ENCODE measurements at places on chromosomes 2 and 18.

GRCh38 chr2:26905341-26906198 lies 57.6 kb downstream of the DPYSL5 start:
- DNase-seq, result no peak

DNA sequence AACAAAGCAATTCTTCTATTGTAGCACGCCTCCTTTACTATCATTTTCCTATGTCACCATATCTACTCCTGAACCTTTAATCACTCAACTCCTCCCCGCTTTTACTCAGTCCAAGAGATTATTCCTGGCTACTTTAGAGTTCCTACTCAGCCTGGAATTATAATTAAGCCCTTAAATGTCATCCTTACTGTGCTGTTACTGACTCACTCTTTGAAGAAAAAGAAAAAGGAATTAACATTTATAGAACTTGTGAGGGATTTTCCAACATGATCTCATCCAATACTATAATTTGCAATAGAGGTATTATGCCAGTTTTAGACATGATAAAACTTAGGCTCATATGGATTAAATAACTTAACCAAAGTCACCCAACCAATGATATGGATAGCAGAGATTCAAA lies 61.7 kb downstream of the CCDC88A start:
- DNase-seq, result peak; percentile 86

- DNase-seq, result no peak
Observed at GRCh38 chr2:34105006-34105767, 506.1 kb upstream of the FAM98A start.

GRCh38 chr2:160505256-160505655 lies 11.6 kb upstream of the RBMS1 start:
- DNase-seq, result peak; percentile 79

DNA sequence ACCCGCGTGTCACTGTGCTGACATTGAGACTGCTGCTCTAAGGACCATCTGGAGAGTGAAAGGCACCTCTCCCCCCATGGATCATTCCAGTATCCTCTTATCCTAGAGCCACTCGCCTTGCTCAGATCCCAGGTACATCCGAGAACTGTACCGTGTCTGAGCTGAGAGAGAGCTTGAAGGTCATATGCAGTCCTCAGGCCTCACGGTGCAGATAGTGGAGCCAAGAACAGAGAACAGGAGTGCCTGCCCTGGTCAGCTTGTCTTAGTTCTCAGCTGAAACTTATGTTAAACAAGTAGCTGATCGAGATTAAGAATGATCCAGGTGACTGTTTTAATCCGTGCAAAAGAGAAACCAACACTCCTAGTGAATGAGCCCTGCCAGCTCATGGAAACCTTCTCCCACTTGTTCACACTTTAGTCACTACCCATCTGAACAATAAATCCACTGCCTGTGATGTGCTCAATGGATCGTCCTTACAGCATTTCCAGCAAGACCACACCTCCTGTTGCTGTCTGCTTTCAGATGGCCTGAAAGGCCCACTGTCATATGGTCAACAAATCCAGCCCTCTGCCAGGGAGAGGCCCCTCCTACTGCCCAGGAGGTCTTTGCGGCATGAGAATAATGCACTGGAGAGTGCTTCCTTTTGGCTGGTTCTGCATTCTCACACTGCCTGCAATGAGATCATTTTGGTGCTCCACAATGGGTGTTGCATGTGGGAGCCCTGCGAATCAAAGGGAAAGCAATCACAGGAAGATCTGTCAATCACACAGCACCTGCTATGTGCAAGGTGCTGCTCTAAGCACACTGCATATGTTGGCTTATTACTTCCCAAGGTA lies 43.7 kb upstream of the APCDD1 start:
- DNase-seq, result peak; percentile 15

GRCh38 chr2:198483051-198483450 lies 678.7 kb downstream of the PLCL1 start:
- no peak for DNase-seq

DNA sequence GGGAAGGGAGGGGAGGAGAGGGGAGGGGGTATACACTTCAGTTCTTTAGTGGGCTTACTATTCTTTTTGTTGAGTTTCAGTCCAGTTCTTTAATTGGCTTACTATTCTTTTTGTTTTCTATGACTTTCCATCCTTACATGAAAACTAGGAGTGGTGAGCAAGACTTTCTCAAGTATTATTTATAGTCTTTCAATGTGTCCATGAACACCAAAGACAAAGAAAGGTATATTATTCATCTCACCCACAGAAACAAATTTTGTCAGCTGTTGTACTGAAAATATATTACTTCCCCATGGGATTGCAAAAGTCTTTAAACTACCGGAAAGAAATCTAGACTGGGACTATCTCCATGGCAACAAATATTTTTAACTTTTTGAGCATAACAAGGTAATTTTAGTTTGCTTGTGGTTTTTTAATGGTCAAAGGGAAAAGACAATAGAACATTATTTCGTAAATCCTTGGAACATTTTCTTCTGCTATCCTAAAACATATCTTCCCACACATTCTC lies 17.6 kb downstream of the ADAM17 start:
- peak; percentile 97 for DNase-seq

DNA sequence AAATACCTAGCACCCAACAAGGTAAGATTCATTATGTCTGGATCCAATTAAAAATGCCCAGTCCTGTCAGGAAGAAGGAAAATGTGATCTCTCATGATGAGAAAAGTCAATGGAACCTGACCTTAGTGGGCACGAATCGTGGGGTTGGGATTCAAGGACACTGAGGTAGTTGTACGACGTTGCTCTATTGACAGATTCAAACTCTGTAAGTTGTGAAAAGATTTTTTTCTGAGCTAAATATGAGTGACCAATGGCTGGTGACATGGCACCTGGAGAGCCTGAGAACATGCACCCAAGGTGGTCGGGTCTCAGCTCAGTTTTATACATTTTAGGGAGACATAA lies 148.2 kb downstream of the NDUFA10 start:
- no peak for DNase-seq

- DNase-seq, result no peak
Observed at GRCh38 chr2:109375656-109376055, 238.1 kb downstream of the SEPTIN10 start.

GRCh38 chr2:208363485-208363884 lies 43.1 kb upstream of the PTH2R start:
- DNase-seq, result no peak

DNA sequence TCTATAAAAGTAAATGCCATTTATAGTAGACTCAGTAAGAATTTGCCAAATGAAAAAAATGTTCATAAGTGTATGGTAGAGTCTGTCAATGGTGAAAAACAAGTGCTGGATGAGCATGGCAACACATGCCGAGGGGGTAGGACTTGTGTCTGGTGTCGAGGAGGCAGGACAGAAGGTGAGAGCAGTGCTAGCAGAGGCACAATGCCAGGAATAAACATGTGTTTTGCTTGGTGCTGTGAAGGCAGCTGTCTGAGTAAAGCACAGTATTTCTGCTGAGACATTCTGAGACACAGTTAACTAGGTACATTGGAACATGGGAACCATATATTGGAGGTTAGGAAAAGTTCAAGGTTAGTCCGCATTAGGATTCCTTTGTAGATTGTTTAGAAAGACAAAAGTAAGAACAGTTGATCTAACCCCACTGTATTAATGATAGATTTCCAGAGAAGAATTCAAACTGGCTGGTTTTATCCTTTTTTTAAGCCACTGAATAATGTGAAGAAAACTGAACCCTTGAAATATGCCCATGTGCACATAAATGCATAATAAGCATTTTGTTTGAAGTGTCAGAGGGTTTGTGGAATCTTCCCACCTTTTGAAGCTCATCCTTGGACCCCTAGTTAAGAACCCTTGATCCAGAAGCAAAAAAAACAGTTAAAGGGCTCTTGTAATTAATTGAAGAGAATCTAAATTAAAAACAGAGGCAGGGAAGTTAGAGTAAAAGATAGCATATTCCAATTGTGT lies 7.1 kb downstream of the RBM45 start:
- DNase-seq, result no peak

GRCh38 chr2:215526341-215526740 lies 90.5 kb upstream of the FN1 start:
- no peak for DNase-seq

DNA sequence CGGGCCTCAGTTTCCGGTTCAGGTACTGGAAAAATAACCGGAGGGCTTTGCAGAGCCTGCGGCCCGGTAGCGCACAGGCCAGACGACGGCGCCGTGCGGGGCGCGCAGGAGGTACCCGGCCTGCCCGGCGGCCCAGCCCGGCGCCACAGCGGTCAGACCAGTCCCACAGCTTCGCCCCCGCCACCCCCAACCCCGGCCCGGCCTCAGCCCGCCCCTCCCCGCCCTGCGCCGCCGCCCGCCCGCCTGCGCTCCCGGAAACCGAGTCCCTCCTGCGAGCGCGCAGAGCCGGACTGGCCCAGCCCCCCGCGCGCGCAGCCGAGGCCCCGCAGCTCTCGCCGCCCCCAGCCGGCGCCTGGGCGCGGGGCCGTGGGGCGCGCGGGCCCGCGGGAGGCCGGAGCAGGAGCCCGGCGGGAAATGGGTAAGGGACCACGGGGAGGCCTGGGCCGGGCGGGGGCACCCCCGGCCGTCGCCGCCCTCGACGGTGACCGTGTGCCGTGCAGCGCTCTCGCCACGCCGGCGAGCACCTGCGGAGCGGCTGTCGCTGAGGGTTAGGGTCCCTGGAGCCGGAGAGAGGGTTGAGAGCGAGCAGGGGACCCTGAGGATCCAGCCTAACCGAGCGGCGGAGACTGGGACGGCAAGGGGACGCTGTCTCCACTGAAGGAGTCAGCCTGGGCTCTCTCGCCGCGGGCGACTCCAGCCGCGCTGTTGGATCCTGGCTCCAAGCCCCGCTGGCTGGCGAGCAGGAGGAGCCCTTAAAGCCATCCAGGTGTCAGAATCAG lies 16.5 kb upstream of the PSD4 start:
- no peak for DNase-seq

GRCh38 chr2:72859831-72860262 lies 27.4 kb upstream of the SPR start:
- peak; percentile 36 for DNase-seq

GRCh38 chr2:231795525-231796327 lies 9.5 kb downstream of the COPS7B start:
- peak; percentile 21 for DNase-seq

GRCh38 chr18:77093067-77093430 lies 39.5 kb downstream of the MBP start:
- no peak for DNase-seq

DNA sequence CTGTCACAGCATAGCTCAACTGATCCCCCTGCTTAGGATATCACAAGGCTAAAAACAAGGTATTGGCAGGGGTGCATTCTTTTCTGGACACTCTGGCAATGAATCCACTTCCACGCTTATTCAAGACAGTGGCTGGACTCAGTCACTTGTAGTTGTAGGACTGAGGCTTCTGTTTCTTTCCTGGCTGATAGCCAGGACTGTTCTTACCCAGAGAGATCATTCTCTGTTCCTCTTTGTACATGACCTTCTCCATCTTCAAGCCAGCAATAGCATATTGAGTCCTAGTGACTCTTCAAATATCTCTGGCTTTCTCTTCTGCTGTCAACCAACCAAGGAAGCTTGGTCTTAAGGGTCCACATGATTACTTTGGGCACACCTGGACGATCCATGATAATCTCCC lies 241.3 kb downstream of the RBM43 start:
- DNase-seq, result peak; percentile 21

DNA sequence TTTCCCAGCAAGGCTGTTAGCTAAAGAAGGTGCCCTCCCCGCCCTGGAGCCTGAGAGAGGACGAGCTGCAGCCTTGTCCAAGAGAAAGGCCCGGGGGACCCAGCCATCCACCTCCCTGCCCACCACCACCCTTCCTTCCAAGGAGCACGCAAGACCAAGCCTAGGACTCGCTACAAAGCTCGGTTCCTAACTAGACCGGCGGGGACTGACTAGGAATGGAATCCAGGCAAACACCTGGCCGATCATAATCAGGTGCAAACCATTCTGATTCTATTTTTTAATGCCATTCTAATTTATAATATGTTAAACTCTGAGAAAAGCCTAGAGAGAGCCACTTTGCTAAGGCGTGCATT lies 19.7 kb upstream of the TUBB6 start:
- no peak for DNase-seq

- DNase-seq, result no peak
Observed at GRCh38 chr2:177093371-177093770, 119.2 kb upstream of the HNRNPA3 start.

GRCh38 chr18:32190209-32190608 lies 370 bp downstream of the MEP1B start:
- DNase-seq, result peak; percentile 6

GRCh38 chr2:233048569-233049193 lies 11.5 kb upstream of the INPP5D start:
- no peak for DNase-seq

DNA sequence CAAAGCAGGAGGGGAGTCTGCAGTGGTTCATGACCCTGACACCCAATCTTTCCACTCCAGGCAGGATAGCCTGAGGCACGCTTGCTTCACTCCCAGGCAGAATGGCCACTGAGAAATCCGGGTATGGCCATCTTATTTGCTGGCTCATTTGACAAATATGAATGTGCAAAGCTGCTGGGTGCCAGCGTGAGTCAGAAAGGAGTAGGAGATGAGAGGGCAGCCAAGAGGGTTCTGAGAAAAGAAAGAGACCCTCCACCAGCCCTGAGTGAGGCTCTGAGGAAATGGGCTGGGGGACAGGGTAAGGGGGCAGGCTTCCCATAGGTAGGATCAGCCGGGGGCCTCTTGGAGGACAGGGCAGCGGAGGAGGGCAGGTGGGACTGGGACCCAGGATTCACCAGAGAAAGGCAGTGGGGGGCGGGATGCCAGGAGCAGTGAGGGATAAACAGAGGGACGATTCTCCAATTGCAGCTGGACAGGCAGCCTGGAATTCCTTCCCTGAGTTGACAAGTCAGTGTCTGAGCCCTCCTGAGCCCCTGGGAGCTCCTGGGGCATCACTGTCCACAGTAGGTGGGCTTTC lies 15.2 kb downstream of the RAMP1 start:
- no peak for DNase-seq

DNA sequence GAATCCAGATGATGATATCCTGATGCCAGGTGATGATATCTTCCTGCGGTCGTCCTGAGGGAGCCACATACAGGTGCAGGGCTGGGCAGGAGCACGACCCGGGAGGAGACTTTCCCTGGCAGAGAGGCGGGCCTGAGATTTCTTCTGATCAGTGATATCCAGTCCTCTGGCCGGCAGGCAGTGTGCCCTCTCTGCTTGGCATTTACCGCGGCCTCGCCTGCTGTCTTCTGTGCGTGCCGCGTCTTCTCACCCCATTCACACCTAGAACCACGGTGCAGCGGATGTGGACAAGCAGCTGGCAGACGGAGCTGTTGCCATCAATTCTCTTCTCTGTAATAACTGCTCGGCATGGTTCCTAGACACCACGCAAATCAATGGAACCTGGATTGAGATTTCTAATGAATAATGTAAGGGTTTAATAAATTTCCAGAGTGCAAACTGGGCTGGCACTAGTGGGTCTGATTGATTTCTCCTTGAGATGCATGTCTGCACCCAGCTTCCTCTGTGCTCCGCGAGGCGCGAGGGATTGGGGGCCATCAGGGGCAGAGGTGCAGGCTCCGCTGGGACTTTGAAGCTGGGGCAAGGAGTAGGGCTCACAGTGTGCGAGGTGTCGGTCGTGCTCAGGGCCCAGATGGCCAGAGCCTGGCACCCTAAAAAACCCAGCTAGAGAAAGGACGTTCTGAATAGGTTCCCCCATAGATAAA lies 208.9 kb upstream of the HDAC4 start:
- no peak for DNase-seq

Data from inflammatory macrophage treated with lipopolysaccharide for 4 hours (primary cell).